ENCODE measurements at places on chromosomes 2 and 18.

DNA sequence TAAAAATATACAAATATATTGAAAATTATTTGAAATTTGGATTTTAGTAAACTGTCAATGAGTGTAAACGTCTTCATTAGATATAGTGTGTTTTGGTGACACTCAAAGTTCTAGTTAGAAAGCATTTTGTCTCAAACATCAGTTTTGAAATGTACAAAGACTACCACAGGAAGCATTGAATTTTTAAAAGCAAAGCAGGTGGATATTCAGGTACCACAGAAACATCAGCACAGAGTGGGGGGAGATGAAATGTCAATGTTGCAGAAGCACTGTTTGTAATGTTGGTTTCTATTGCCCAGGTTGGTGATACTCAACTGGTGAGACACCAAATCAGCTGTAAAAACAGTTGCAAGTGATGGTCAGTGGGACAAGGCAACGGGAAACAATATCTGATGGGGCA lies 136.5 kb upstream of the ITGA4 start:
- H3K4me3 ChIP-seq, result no peak overlapping the region
- no peaks in the 10 kb centered on the region for H3K27me3 ChIP-seq

GRCh38 chr2:6780765-6781274 lies 84.9 kb downstream of the CMPK2 start:
- H3K36me3 ChIP-seq, result no peaks in the 10 kb centered on the region
- peak; percentile 28 for DNase-seq
- H3K27me3 ChIP-seq, result no peaks in the 10 kb centered on the region
- peaks cover 10% of the 10 kb centered on the region for H3K4me1 ChIP-seq

DNA sequence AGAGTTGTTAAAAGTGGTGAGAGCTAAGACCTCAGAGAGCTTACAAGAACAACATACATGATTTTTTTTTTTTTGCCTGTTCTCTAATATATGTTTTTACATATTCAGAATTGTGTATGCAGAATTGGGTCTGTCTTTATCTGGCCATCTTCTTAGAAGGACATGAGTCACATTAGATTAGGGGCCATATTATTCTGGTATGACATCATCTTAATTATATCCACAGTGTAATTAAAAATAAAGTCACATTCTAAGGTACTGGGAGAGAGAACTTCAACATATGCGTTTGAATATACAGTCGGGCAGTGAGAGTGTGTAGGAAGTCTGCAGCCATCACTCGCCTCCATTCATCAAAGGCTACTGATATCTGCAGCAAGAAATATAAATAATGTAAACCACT lies 88.3 kb downstream of the DSC3 start:
- H3K4me3 ChIP-seq, result no peak overlapping the region
- no peaks in the 10 kb centered on the region for H3K36me3 ChIP-seq
- DNase-seq, result no peak
- H3K27ac ChIP-seq, result no peak overlapping the region

GRCh38 chr2:119305497-119306195 lies 61.0 kb downstream of the C2orf76 start:
- no peaks in the 10 kb centered on the region for H3K36me3 ChIP-seq
- H3K27me3 ChIP-seq, result no peaks in the 10 kb centered on the region
- DNase-seq, result no peak

- no peak for DNase-seq
- H3K27me3 ChIP-seq, result no peaks in the 10 kb centered on the region
- H3K27ac ChIP-seq, result no peak overlapping the region
Measured at GRCh38 chr2:233195027-233195426, 56.4 kb upstream of the ATG16L1 start.

- no peak overlapping the region for H3K4me3 ChIP-seq
- no peak for DNase-seq
- no peaks in the 10 kb centered on the region for H3K27me3 ChIP-seq
- no peaks in the 10 kb centered on the region for H3K36me3 ChIP-seq
Measured at GRCh38 chr2:19476327-19476726, 117.9 kb upstream of the OSR1 start.

DNA sequence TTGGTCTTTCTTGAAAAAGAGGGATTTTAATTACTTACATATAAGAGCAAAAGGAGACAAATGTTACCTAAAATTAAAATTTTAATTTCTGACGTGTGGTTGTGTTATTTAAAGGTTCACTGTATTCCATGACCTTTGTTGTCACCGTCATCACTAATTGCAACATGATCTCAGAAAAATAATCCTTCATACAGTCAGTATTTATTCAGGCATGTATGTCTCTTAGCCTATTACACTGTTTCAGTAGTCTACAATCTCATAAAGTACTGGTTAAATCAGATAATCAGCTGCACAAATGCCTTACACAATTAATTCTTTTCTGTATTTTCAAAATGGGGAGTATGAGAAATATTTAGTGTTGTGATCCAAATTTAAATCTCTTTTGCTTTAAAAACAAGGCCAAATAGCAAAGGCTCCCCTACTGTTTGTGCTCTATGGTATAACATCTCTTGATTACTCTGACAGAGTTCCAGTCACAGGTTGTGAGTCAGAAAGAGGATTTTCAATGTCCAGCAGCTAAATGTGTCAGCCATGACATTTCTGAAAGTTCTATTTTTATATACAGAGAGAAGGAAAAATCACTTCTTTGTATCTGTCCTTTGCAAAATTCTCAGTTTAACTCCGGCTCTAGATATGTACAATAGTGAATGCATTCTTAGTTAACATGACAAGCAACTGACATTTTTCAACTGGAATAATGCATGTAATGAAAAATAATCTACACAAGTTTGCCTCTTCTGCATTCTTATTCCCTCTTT lies 184.0 kb downstream of the FIGN start:
- H3K4me3 ChIP-seq, result no peak overlapping the region
- H3K27me3 ChIP-seq, result no peaks in the 10 kb centered on the region
- no peak overlapping the region for H3K27ac ChIP-seq

DNA sequence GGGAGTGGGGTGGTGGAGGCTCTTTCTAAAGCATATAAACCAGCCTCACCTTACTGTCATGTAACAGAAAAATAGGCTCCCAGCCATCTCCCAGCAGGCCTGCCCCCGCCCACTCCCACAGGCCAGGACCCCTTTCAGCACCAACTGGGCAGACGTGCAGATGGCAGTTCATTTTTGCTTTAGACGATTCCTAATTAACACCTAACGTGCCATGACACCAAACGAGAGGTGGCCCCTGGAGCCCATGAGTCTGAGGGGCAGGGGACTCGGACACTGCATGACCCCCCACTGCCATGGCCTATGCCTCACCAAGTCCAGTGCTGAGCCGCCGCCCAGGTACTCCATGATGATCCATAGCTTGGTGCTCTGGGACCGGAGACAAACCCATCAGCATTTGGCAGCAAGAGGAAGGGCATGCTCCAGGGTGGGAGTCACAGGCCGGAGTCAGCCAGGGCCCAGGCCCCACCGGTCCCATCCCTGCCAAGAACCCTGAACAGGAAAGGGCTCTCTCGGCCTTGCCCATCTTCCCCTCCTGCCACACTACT lies 7.9 kb downstream of the STK25 start:
- peaks cover 35% of the 10 kb centered on the region for H3K36me3 ChIP-seq
- H3K4me1 ChIP-seq, result no peaks in the 10 kb centered on the region
- H3K27me3 ChIP-seq, result peaks cover 2% of the 10 kb centered on the region
- DNase-seq, result no peak

GRCh38 chr2:23639406-23639982 lies 254.5 kb downstream of the KLHL29 start:
- no peak for DNase-seq
- H3K27ac ChIP-seq, result no peak overlapping the region
- H3K27me3 ChIP-seq, result no peaks in the 10 kb centered on the region
- H3K36me3 ChIP-seq, result no peaks in the 10 kb centered on the region
- H3K4me1 ChIP-seq, result no peaks in the 10 kb centered on the region
- H3K4me3 ChIP-seq, result no peak overlapping the region

GRCh38 chr2:27217173-27218121 lies at the start of gene CAD:
Gene CAD (plus strand): TSS chr2:27217369. CDS start chr2:27217552, 183 bp downstream.
- H3K27me3 ChIP-seq, result no peaks in the 10 kb centered on the region
- H3K4me1 ChIP-seq, result peaks cover 31% of the 10 kb centered on the region
- H3K27ac ChIP-seq, result peak within 1 kb of the TSS; percentile 75
- H3K36me3 ChIP-seq, result peaks cover 17% of the 10 kb centered on the region

GRCh38 chr2:192123847-192124246 lies 70.9 kb downstream of the TMEFF2 start:
- H3K27me3 ChIP-seq, result no peaks in the 10 kb centered on the region
- no peaks in the 10 kb centered on the region for H3K36me3 ChIP-seq
- no peak overlapping the region for H3K27ac ChIP-seq

GRCh38 chr2:37307500-37307899 lies 17.1 kb downstream of the PRKD3 start:
- no peak overlapping the region for H3K4me3 ChIP-seq
- H3K27ac ChIP-seq, result no peak overlapping the region
- no peaks in the 10 kb centered on the region for H3K36me3 ChIP-seq
- no peak for DNase-seq

- H3K4me3 ChIP-seq, result no peak overlapping the region
- H3K4me1 ChIP-seq, result peaks cover 2% of the 10 kb centered on the region
- DNase-seq, result no peak
- peaks cover 28% of the 10 kb centered on the region for H3K27me3 ChIP-seq
- no peak overlapping the region for H3K27ac ChIP-seq
Measured at GRCh38 chr2:104658144-104658835, 195.6 kb upstream of the POU3F3 start.

- H3K36me3 ChIP-seq, result no peaks in the 10 kb centered on the region
- H3K27ac ChIP-seq, result no peak overlapping the region
- no peak for DNase-seq
- H3K27me3 ChIP-seq, result peaks cover 4% of the 10 kb centered on the region
Measured at GRCh38 chr2:199804831-199805230, 46.2 kb downstream of the FTCDNL1 start.

- no peak for DNase-seq
- H3K27me3 ChIP-seq, result no peaks in the 10 kb centered on the region
- H3K4me3 ChIP-seq, result no peak overlapping the region
- H3K27ac ChIP-seq, result no peak overlapping the region
- no peaks in the 10 kb centered on the region for H3K36me3 ChIP-seq
- peaks cover 8% of the 10 kb centered on the region for H3K4me1 ChIP-seq
Measured at GRCh38 chr18:54250846-54251261, 18.5 kb upstream of the POLI start.

GRCh38 chr2:225270861-225271260 lies 128.6 kb upstream of the NYAP2 start:
- no peaks in the 10 kb centered on the region for H3K4me1 ChIP-seq
- H3K27ac ChIP-seq, result no peak overlapping the region
- H3K27me3 ChIP-seq, result no peaks in the 10 kb centered on the region
- H3K36me3 ChIP-seq, result no peaks in the 10 kb centered on the region

GRCh38 chr18:43587538-43588153 lies 310.4 kb upstream of the SYT4 start:
- H3K4me1 ChIP-seq, result no peaks in the 10 kb centered on the region
- H3K36me3 ChIP-seq, result no peaks in the 10 kb centered on the region
- no peak overlapping the region for H3K4me3 ChIP-seq
- no peak overlapping the region for H3K27ac ChIP-seq
- no peak for DNase-seq

DNA sequence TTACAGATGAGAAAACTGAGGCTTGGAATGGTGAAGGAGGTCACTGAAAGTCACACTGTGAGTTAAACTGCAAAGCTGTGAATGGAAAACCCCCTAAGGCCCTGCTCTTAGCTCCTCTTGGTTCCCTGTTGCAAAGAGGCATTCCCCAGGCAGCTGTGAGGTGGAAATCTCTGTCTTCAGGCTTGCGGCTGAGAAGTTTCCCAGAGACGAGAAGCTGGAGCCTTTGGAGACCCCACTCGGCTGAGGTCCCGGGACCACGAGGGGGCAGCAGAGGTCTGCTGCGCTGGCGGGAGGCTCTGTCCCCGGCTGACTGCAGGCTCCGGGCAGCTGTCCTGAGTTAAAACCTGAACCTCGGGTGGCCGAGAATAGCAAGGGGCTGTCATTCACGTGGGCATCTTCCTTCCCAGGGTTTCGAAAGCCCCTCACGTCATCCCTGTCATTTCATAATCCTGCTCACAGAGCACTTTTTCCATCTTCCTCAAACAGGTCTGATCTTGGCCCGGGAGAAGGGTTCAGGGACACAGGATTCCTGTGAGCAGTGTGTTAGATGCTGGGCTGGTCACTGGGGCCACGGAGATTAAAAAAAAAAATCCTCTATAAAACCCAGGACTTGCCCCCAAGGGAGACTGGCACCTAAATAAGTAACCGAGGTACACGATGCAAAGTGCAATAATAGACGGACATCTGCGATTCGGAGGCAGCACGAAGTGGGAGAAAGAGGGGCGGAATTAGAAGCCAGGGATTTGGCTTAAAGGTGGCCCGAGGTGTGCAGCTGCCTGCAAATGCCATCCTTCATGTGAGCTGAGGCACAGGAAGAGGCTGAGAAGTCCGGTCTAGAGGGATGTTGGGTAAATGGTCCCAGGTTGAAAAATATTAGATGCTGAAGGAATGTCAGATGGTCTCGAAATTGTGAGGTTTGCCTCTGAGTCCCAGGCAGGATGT lies 24.6 kb upstream of the ATOH8 start:
- H3K27ac ChIP-seq, result no peak overlapping the region
- no peak overlapping the region for H3K4me3 ChIP-seq
- peaks cover 5% of the 10 kb centered on the region for H3K27me3 ChIP-seq
- DNase-seq, result peak; percentile 54
- no peaks in the 10 kb centered on the region for H3K36me3 ChIP-seq

DNA sequence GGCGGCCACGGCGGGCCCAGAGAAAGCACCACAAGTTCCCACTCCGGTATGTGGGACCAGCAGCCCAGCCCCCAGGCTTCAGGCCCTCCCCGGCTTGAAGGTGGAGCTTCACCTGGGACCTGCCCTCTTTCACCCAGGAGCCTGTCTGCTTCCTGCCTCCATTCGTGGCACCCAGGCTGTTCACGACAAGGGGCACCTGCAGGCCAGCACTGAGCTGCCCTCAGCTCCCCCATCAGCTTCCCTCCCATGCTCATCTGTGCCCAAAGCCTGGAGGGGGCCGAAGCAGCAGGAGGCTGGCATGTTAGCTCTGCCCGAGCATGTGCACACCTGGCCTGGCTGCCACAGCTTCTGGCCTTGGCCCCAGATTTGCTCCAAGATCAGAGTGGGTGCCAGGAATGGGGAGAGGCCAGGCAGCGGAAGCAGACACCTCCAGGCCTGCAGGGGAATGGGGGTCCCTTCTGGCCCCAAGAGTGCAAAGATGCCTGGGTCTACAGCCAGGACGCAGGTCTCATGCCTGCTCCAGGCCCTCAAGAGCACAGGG lies 312.4 kb upstream of the SYT4 start:
- no peak overlapping the region for H3K4me3 ChIP-seq
- H3K36me3 ChIP-seq, result no peaks in the 10 kb centered on the region
- H3K27ac ChIP-seq, result no peak overlapping the region
- H3K27me3 ChIP-seq, result no peaks in the 10 kb centered on the region
- no peaks in the 10 kb centered on the region for H3K4me1 ChIP-seq

GRCh38 chr2:96955762-96956161 lies 30.6 kb downstream of the FAM178B start:
- no peak for DNase-seq
- H3K36me3 ChIP-seq, result no peaks in the 10 kb centered on the region
- no peaks in the 10 kb centered on the region for H3K27me3 ChIP-seq
- H3K4me1 ChIP-seq, result peaks cover 35% of the 10 kb centered on the region

- peaks cover 22% of the 10 kb centered on the region for H3K36me3 ChIP-seq
- no peak for DNase-seq
- H3K4me3 ChIP-seq, result peak overlapping the region; percentile 85
- H3K27ac ChIP-seq, result peak overlapping the region; percentile 83
Measured at GRCh38 chr2:127079358-127079920, 27.5 kb downstream of the BIN1 start.

- DNase-seq, result no peak
- H3K4me3 ChIP-seq, result no peak overlapping the region
- no peaks in the 10 kb centered on the region for H3K4me1 ChIP-seq
- no peak overlapping the region for H3K27ac ChIP-seq
- H3K36me3 ChIP-seq, result no peaks in the 10 kb centered on the region
- no peaks in the 10 kb centered on the region for H3K27me3 ChIP-seq
Measured at GRCh38 chr18:53701697-53702096, 522.8 kb downstream of the MBD2 start.

Data from CD4-positive, alpha-beta T cell (primary cell).